ENCODE measurements at places on chromosomes 2 and 18.

DNA sequence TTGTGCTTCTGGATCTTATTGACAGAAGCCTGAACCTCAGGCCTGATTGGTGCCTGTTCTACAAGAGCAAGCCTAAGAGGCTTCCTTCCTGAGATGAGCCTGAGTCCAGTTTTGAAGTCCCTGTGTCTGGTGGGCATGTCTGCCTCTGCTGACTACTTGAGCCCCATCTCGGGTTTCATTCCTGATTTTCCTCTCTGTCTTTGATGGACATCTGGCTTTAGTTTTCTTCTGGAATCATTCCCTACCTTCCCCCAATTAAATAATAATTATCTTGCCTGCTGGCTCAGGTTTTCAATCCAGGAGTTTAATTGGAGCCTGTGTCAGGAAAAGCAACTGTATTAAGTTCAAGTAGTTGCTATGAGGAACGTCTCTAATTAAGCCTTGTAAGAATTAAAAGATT is 135.5 kb upstream of the MC4R start:
- DNase-seq, result no peak

DNA sequence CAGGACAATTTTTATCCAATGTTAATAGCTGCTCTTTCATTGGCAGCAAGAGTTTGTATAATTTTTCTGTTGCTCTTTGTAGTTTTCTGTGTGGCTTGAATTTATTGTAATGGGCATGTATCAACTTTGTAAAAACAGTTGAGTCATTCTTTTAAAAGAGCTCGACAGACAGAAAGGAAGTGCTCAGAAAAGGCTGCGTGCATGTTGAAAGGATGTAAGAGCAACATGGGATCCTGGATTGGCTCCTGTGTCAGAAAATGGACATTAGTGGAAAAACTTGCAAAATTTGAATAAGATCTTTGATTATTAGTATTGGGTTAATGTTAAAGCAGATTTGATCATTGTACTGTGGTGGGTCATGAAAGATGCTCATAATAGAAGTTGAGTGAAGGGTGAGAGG is 93.3 kb upstream of the CDC42EP3 start:
- DNase-seq, result no peak

DNA sequence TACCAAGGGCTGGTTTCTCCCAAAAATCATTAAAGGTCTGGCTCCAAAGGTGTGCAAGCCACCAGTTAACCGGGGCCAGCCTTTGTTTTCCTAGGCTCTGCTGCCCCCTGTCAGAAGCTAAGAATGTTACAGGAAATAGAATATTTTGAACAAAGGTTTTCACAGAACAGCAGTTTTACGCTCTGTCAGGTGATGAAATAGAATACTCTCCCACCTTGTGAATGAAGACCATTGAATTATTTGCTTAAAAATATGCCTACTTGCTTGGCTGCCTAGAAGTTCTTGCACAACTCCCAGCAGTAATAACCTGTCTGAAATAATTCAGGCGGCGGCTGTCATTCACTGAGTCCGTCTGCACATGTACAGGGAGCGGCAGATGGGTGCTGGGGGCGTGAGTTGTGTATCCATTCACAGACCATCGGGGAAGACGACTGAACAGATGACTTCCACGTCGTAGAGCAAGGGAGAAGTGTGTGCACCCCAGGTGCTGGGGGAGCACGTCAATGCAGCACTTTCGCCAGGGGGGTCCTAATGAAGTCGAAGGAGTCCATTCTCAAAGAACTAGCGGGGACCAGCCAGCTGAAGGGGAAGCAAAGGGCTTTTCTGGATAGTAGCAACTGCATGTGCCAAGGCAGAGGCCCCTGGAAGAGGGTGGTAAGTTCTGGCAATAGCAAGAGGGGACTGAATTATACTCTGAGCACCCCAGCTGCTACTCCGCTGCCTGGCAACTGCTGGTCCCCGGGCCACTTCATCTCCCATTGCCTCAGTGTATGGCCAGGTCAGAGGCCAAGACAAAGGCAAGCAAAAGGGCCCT is 56.1 kb downstream of the SF3B1 start:
- DNase-seq, result peak; percentile 53

- no peak for DNase-seq
These were observed 5.9 kb upstream of the ELAC1 start for GRCh38 chr18:50961974-50962373.

GRCh38 chr2:31642707-31643106 is 62.0 kb upstream of the SRD5A2 start:
- no peak for DNase-seq

GRCh38 chr18:76518123-76518859 is 23.2 kb upstream of the ZNF516 start:
- DNase-seq, result no peak

DNA sequence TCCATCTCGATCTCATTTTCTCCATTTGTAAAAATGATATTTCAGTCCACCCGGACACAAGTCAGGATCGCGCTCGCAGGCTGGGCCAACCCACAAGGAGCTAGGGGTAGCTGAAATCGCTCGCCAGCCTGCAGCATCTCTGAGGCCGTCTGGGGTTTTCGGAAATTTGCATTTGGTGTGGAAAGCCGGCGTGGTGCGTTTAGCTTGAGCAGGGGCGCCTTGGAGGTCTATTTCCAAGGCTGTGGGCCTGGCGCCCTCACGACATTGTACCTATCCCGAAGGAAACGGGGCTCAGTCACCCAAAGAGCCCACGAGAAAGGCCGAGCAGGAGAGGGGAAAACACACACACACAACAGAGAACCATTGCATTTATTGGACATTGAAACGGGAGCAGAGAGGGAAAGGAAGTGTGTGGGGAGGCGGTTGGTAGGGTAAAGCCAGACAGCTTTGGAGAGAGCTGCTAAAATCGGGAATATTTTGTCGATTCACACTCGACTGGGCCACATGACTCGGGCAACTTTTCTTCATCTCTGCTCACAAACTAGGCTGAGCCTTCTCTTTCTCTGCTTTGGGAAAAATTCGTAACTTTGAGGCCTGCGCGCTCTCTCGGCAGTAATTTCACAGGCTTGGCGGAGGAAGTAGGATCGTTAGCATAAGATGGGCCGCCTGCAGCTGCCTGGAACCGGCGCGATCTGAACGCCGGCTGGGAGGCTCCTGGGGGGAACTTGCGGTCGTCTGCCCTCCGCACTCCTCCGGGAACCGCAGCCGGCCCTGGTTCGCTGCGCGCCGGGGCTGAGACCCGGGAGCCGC is 1.1 kb upstream of the HOXD8 start:
- no peak for DNase-seq

DNA sequence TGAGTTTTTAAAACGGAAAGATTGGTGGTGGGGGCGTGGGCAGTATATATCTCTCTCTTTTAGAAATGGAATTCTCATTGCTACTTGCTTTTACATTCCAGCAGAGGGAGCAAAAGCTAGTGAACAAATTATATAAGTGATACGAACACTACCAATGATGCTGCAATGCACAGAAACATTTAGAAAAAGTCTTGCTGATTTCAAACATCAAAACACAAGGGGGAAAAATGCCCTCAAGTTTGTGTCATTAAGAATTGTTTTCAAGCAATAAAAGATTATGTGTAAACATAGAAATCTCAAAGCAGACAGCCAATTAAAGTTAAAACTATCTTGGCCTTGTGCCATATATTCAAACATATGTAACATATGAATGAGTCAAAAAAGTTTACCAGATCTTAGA is 296.3 kb upstream of the KCNJ3 start:
- DNase-seq, result no peak

DNA sequence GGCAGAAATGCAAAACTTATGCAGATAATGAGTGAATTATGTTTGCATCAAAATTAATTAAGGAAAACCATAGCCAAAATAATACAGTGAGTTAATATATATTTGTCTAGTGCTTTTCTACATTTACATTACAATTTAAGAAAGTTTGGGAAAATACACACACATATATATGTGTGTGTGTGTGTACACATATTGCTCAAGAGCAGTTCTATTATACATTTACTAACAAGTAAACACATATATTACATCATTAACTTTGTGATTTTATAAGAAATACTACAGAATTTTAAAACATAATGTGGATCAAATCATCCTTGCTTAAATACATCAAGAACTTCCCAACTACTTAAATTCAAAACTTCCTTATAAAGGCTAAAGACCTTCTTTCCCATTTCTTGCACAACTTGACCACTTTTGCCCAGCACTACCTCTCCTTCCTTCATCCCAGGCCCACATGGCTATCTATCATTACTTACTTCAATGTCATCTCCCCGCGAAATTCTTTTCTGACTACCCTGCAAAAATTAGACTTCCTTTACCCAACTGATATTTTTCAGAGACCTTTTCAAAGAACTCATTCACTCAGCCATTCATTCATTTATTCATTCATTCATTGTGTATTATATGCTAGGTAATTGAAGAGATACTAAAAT is 68.4 kb downstream of the COL5A2 start:
- no peak for DNase-seq

GRCh38 chr18:22630980-22631379 is 213.3 kb upstream of the CTAGE1 start:
- no peak for DNase-seq

GRCh38 chr2:181585732-181586131 is 71.2 kb downstream of the CERKL start:
- no peak for DNase-seq

DNA sequence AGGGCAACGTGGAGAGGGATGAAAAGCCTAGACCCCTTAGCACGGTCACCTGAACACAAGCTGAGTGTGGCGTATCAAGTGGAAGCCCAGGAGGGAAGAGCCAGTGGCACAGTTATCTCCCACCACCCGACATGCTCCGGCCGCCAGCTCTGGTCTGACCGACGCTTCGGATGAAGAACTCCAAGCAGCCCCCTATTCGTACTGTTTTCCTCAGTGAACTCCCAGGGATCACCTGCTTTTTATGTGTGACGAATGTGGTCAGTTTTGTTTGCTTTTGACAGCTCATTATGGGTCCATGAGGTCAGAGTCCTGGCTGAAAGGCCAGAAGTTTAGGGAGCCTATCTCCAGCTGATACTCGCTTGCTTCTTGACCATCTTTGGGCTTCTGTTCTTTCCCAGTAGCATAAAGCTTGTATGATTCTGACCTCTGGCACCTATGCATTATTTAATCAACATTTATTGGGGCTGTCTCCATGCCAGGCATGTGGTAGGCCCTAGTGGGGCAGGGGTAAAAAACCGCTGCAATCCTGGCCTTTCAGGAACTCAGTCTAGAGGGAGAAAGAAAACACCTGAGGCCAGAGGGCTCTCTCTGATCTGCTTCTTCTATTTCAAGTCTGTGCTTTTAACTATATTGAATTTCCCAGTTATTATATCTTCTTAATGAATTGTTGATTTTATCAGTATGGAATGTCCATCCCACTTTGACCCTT is 33.0 kb upstream of the MRPL33 start:
- no peak for DNase-seq

GRCh38 chr18:74990563-74991081 is 218.3 kb downstream of the PTGR3 start:
- DNase-seq, result no peak

DNA sequence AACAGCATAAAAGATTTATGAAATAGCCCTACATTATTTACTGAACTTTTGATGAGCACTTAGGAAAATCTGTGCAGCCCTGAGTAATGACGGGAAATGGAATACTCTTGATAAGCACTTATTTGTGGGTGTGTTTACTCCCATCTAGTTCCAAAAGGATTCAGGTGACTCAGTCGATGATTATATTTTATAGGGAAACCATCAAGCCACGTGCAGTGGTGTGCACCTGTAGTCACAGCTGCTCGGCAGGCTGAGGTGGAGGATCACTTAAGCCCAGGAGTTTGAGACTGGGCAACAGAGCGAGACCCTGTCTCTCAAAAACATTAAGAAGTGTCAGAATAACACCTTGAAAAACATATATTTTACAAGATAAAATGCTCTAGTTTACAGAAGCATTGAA is 91.9 kb downstream of the CABYR start:
- no peak for DNase-seq

- no peak for DNase-seq
These were observed 19.6 kb downstream of the HNRNPA3 start for GRCh38 chr2:177232098-177232704.

- no peak for DNase-seq
These were observed 285.1 kb downstream of the MBD5 start for GRCh38 chr2:148306027-148306426.

DNA sequence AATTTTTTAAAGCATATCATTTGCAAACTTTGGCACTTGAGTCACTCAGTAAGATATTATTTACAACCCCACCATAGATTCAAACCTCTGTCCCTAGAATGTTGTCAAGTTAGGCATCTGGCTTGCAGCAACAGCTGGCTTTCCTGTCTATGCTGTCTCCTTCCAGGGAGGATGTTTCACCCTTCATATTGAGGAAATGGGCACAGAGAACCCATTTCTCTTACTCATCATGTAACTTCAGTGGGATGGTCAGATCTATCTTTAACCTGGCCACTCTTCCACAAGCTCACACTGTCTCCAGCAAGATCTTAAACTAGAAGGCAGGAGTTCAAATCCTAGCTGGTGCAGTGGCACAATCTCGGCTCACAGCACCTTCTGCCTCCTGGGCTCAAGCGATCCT is 15.8 kb downstream of the LCT start:
- no peak for DNase-seq

GRCh38 chr2:24010477-24011249 is 778 bp downstream of the MFSD2B start:
- no peak for DNase-seq

DNA sequence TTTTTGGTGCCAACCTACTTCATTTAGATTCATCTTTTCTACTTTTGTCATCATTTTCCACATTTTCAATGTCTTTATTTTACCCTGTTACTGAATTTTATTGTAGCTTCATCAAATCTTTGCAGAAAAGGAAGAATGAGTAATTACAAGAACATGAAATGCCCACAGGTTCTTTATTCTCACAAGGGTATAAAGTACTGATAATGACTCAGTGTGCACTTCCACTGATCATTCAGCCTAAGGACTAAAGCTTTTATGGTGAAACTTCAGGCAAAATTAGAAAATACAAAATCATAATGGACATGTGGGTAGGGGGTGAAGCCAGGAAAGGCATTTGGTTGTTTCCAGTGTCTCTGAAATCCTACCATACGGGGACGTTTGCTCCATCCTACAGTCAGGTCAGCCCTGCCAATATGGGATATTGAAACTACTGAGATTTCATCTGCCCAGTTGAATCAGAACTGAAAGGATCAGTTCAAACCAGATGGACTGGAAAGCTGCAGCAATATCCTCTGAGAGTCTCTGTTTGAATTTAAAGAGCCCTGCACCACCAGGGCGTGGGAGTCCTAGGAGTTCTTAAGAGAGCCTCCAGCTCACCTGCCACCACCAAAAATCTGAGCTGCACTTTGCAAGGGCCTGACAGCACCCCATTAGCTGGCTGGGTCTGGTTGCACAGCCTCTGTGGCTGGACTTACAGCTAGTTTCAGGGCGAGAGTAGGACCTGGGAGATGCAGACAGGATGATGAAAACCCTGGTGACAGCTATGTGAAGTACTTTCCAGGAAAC is 390.4 kb downstream of the CMPK2 start:
- no peak for DNase-seq

GRCh38 chr2:102768253-102768652 is 6.4 kb downstream of the TMEM182 start:
- no peak for DNase-seq

DNA sequence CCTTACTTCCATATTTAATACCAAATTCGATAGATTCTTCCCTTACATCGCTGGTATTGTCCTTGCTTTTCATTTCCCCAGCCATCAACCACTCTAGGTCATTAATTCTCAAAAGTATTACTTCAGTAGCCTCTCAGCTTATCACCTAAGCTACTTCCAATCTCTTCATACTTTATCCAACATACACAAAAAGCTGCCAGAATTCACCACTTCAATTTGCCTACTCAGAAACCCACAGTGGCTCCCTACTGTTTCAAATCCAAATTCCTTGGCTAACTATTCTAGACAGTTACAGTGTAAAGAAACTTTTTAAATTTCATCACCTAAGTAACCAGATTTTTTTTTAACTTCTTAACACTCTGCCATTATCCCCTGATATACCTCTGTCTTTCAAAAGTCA is 4.7 kb downstream of the SLC25A12 start:
- DNase-seq, result no peak
